ENCODE measurements at places on chromosomes 2 and 18.

DNA sequence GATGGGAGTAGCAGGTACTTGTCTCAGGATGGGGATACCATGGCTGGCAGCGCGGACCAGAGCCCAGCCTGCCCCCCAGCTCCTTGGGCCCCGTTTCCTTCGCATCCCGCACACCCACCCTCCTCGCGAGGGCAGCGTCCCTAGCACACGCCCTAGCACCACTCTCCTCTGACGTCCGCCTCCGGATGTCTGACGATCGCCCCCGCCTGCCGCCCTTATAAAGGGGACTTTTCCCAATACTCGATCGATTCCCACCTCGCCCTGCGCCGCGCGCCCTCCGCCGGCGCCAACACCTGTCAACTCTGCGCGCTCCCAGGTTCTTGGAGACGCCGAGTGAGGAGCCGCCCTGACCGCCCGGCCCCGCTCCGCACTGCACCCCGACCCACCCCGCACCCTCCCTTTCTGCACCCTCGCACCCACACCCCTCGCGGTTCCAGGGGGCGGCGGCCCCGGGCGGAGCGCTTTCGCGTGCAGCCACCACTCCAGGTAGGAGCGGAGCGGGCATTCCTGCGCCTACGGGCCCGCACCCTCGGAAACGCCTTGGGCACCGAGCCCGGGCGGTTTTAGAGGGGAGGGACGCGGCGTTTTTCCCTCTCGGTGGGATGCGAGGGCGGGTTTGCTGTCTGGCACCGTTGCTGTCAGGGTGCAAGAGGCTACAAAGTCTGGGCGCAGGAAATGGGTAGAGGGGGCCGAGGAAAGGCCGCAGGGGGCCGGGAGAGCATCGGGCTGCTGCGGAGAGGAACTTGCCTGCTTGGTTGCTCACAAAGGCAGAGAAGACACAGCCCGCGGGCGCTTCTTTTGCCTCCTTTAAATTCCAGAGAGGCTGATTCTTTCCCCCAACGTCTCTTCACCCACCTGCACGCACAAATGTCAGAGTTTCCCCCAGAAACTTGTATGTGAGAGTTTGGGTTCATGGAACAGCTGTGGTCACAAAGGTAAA, at the start of gene SLC5A7:
Gene SLC5A7 (plus strand): TSS at position 247 of the 940 bp plus-strand sequence. CDS start 1,632 bp downstream, outside the sequence.
- DNase-seq: no peak

GRCh38 chr2:196329959-196330358, 158.6 kb upstream of the STK17B start:
- no peak for DNase-seq

DNA sequence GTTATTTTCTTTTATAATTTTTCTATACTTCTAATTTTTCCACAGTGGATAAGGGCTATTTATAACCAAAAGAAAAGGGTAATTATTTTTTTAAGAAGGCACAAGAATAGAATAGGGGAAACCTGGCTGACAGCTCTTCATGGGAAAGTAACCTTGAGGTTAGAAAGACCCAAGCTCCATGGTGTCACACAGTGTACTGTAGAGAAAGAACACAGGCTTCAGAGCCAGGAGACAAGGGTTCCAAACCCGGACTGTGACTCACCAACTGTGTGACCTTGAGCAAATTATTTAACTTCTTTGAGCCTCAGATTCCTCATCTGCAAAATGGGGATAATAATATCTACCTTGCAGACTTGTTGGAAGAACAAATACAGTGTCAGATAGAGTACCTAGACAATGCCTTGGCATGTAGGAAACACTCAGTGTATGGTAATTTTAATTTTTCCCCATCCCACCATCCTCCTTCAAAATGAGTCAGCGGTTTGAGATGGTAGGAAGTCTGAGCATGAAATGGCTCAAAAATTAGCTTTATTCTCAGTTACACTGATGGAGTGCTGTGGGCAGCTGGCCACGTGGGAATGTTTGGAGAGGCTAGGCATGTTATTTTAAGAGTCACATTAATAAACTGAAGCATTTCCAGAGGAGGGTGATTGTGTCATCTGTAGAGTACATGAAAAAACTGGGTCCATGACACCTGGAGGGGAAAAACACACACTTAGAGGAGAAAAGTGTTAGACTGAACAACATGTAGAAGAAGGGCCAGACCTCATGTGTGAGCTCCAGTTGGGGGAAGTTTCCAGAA, 36.7 kb downstream of the TMEM37 start:
- DNase-seq: no peak

- DNase-seq: no peak
These were observed 64.8 kb downstream of the BCL2L11 start for GRCh38 chr2:111185361-111186022.

- no peak for DNase-seq
These were observed 31.0 kb downstream of the TMEM87B start for GRCh38 chr2:112085916-112086669.

- DNase-seq: no peak
These were observed at the start of gene MSL3B for GRCh38 chr2:233867993-233868532. TSS of gene MSL3B (minus strand) at chr2:233868386.

DNA sequence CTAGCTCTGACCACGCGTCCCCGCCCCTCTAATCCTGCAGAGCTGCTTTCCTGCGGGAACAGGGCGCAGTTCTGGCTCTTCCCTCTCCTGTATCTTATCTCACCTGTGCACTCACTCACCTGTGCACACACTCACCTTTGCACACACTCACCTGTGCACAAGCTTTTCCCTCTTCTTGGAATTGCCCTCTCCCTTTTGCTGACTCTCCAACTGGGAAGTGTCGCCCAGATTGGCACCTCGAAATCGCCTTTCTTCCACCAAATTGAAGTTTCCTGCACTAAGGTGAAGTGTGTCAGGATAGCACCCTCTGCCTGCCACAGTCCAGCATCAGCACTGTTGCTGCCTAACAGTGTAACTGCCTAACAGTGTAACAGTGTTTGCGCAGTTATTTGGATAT, 566 bp upstream of the CMPK2 start:
- no peak for DNase-seq

DNA sequence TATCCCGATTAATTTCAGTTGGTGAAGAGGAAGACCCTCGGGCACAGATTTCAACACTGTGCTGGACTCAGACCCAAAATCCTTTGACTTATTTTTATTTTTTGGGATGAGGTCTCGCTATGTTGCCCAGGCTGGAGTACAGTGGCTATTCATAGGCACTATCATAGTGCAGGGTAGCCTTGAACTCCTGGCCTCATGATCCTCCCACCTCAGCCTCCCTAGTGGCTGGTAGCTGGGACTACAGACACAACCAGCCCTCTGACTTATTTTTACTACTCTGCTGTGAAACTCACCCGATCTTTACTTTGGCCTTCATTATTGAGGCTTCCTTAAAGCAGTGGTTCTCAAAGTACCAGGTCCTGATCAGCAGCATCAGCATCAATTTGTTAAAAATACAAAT, 18.2 kb upstream of the ADAM17 start:
- DNase-seq: no peak

- DNase-seq: no peak
These were observed 750 bp downstream of the STRADB start for GRCh38 chr2:201452058-201452921.

- DNase-seq: no peak
These were observed 17.6 kb upstream of the EPG5 start for GRCh38 chr18:45984546-45985235.

DNA sequence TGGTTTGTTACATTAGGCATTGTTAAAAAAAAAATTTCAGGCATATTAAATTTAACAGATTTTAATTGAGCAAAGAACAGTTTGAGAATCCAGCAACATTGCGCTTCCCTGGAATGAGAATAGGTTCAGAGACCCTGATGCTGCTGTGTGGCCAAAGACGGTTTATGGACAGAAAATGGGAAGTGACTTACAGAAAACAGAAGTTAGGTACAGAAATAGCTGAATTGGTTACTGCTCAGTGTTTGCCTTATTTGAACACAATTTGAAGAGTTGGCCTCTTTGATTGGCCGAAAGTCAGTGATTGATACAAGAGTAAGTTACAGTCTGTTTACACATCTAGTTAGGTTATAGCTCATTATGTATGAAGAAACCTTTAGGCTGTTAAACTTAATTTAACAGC, 6.0 kb upstream of the NEDD4L start:
- no peak for DNase-seq

- no peak for DNase-seq
These were observed 43.0 kb downstream of the WIPF1 start for GRCh38 chr2:174554529-174555150.

GRCh38 chr2:30208453-30208852, 22.9 kb upstream of the LBH start:
- no peak for DNase-seq

DNA sequence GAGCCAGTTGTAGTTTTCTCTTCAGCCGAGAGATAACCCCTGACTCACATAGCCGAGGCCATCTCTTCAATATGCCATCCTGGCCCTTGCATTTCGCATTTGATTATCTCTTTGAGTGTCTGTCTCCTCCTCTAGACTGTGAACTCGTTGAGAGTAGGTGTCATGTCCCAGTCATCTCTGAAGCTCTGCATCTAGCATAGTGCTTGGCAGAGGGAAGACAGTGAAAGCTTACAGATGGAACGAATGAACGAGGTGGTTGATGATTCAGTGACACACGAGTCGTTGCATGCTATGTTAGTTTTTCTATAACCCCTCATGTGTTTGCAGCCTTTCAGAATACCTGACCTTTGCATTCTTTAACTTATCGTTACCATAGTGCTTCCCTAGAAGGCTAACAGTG, 59.9 kb upstream of the CYRIA start:
- DNase-seq: no peak

DNA sequence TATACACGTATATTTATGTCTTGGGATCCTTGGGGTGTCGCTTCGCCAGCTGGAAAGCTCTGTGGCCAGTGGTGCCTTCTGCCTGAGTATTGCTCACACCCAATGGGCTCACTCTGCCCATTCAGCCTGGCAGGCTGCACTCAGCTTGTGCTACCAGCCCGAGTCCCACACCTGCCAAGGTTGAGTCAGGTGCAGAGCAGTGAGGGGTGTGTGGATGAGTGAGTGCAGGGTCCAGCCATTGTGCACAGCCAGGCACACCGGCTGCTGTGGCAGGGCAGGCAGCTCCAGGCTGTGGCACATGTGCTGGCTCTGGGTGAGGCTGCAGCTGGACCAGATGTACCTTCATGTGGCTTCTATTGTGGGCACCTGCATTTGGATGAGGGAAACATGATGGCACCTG, 496.9 kb upstream of the LINC00305 start:
- DNase-seq: no peak

DNA sequence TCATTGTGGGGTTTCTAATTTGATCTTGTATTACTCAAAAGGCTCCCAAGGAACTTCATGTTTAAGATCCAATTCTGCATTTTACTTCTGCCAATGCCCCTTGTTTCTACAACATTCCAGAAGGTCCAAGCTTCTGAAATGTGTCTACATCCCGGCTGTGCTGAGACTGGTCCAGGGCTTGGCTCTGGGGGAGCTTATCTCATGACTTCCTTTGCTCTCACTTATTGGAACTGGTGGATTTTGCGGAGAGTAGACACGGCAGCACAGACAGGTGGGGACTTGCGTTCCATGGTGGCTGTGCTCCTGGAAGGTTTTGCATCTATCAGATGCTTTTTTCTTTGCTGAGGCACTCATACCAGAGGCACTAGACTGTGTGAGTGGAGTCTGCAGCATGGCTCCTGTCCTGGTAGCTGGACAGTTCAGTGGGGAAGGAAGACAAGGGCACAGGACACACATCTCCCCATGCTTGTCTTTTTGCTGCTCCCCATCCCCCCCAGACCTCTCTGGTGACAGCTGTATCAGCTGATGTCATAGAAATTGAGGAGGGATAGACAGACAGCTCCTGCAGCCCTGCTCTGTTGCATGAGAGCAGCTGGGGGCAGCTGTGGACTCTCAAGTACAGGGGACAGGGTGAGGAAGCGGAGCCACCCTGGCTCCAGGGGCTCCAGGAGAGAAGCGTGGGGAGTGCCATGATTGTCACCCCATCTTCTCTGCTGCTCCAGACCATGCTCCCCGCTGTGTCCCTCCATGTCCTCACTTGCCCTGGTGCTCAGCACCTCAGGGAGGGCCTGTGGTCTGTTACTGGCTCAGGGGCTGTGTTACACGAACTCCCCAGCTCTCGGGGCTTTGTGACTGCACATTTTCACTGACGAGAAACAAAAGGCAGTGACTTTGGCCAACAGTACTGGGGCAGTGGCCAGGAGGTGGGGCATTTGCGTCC, 46.0 kb downstream of the ACAA2 start:
- DNase-seq: no peak

- no peak for DNase-seq
These were observed 42.1 kb downstream of the ODC1 start for GRCh38 chr2:10406016-10406415.

- DNase-seq: no peak
These were observed 122.5 kb downstream of the ICOS start for GRCh38 chr2:204059016-204059415.
